Esophagus squamous epithelium (tissue), 5 donors: ENCODE measurements at places on chromosomes 3 and 15.
A peak's percentile ranks its signal among the peaks of the same experiment; 100 is the strongest.

DNA sequence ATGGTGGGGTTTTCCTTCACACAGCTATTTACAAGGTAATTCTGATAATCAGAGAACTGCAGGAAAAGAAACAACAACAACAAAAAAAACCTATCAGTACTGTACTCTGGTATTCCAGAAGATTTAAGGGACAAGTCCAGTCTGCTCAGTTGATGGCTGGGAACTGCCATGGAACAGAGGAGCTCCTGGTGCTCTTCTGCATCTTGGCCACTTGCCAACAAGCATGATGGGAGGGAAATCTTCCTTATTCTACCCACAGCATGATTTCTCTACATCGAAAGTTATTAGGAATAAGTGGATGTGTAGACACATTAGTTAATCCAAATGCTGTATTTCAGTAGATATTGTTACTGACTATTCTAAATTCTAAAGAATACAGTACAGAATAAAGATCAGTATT is 51.7 kb downstream of the RASGRP1 start:
- DNase-seq = no peak

DNA sequence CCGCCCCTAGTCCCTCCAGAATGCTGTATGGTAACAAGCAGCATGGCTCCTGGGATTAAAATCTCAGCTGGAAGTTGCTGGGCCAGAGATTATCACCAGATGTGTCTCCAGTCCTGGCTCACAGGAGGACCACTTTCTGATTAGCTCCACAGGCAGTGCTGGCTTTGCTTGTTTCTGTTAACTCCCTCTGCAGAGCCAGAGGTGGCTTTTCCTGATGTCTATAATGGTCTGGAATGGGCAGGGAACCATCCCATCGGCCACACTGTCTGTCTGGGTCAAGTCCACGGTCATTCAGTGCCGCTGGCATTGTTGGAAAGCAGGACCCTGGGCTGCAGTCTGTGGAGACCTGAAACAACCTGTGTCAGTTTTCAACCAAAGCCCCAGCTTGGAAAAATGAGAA is 119.6 kb upstream of the CTDSPL start:
- no peak for DNase-seq

DNA sequence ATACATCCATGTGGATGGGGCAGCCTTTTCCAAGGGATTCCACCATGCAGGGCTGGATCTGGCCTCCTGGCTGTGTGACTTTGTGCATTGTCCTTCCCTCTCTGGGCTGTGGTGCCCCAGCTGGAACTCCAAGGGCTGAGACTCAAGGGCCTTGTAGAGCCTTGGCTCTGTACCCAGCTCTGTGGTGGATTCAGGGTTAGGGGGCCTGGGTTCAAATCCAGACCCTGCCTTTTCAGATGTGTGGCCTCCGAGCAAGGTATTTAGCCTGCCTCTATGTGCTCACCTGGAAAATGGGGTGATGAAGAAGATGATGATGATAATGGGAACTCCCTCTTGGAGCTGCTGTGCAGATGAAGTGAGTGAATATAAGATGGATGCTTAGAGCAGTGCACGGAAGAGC is 161.9 kb downstream of the WNT7A start:
- DNase-seq = no peak

DNA sequence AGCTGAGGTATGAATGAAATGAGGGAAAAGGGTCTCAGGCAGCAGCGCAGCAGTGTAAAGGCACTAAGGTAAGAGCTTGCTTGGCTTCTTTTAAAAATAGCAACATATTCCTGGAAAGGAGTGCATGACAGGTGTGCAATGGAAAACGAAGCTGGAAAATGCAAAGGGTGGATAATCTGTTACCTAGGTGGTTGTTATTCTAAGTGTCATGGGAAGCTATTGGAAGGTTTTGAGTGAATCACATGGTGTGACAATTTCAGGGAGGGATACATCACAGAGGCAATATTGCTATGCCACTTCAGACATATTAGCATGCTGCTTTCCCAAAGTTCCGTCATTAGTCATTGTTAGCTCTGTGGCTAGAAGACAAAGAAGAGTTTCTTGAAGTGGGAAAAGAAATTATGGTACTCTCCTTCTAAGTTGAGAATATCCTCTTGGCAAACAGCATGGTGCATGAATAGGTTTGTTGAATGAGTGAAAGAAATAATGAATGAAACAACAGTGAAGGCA is 28.7 kb upstream of the TMEM45A start:
- no peak for DNase-seq

DNA sequence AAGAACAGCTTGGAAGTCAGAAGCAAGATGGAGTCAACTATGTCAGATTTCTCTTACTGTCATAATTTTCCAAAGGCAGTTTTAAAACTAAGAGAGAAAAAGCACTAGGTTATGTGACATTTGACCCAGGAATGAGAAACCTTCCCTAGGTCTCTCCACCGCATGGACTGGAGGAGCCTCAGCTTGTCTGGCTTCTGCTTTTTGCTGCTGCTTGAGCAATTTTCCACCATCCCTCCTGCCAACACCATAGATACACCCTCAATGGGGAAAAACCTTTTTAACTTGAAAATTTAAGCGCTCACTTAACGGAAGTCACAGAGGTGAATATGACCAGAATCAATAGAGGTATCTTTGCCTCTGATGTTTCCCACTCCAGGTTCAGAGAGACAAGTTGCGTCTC is 17.8 kb upstream of the IREB2 start:
- DNase-seq = no peak

DNA sequence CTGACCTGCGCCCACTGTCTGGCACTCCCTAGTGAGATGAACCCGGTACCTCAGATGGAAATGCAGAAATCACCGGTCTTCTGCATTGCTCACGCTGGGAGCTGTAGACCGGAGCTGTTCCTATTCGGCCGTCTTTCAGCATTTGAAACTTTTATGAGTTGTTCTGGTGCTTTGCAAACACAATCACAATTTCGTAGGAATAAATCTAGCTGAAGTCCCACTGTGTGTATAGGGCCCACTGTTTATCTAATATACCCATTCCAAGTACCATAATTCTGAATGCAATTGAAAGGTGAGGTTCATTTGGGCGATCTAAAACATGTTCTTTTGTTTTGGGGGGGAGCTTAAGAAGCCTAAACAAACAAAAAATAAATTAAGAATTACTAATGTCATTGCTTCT is 572.1 kb downstream of the FGF12 start:
- DNase-seq = no peak

DNA sequence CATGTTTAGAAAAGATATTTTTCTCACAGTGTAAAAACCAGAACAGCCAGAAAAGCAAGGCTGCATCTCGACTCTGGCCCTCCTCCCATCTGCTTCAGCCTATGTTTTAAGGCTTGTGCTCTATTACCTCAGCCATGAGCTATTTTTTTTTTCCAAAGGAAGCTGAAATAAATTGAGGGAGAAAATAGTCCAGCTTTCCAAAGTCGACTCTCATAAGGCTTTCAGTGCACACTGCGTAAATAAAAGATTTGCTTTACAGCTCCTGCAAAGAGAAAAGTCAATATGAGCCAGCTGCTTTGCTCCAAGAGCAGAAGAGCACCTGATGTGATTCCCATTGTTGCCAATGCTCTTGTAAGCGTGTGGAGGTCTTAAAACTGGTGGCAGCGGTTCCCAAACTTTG is 26.7 kb downstream of the SCG3 start:
- no peak for DNase-seq

DNA sequence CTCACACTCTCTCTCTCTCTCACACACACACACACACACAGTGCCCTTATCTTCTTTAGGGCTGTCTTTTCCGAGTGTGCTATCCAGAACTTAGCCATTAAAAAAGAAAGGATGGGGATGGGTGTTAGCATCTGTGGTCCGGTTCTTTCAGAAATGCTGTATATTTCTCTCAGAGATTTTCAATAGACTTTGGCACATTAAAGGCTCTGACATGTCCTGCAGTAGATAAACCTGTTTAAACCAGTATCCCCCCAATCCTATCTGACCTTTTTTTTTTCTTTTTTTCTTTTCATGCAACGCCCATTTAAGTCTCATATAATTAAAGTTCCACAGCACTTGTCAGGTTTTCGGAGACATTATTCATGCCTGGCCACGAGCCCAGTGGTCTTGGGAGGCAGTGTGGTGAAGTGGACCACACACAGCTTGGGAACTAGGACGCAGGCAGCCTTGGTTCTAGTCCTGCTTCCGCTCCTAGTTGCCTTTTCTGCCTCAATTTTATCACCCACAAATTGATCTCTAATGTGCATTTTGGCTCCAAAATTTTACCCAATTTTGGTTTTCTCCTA is 13.3 kb downstream of the CAV3 start:
- no peak for DNase-seq

GRCh38 chr3:12405432-12406272 is 78.6 kb upstream of the TSEN2 start:
- DNase-seq = peak; percentile 36

- DNase-seq = no peak
Observed at GRCh38 chr3:160448845-160449635, 546 bp downstream of the TRIM59 start.
